Stimulated activated CD4-positive, alpha-beta T cell treated with anti-CD3 and anti-CD28 coated beads, Interleukin-4, amount 100 ng/mL, for 4 hours (primary cell): ENCODE measurements at places on chromosomes 6 and 20.

DNA sequence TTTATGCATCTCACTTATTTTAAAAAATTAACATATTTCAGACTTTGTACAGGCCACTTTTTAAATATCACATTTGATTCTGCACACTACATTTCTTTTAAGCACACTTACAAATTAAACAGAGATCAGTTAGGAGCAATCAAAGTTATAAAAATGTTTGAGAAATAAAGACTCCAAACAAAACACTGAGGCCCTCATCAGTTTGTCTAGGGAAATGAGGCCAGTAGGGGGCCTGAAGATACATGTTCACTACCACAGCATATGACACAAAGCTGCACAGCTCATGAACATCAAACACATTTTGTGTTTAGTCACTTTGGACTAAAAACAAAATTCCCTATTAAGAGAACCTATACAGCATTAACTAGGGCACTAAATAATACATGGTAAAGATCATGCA, 180.5 kb downstream of the PDE7B start:
- DNase-seq, result no peak

DNA sequence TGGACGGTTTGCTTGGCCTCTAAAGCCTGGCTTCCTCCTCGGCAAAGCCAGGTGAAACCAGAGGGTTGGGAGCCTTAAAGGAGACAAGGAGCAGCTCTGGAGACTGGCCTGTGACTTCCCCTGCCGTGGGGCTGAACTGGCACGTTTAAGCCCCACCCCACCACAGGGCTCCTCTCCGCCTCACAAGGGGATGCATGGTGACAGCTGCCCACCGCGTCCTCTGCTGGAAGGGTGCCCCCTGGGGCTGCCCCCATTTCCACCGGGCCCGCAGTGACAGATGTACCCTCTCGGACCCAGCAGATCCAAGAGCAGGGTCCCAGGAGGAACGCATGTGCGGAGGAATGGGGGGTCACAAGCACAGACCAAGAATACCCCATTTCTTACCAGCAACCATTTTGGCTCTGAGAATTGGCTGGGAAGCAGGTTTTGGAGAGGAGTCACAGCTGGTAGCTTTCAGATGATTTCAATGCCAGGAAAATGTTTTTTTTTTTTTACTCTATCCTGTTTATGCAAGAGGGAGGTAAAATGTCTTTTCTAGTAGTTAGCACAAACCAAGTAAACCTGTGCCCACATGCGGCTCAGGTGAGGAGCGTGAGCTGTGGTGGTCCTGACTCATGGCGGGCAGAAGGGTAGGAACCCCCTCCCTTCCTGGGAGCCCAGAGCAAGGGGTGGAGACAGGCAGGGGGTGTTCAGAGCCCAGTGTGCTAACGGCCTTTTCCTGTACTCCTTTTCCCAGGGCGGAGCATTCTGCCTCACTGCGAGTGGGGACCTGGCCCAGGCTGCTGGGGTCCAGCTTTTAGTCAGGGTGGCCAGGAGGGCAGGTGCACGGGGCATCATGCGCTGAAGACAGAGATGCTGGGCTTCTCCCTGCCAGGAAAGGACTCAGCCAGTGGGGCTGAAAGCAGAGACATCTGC, 33.0 kb downstream of the FRMD1 start:
- DNase-seq, result no peak

GRCh38 chr6:45816674-45817297, 198.9 kb downstream of the CLIC5 start:
- DNase-seq, result no peak

DNA sequence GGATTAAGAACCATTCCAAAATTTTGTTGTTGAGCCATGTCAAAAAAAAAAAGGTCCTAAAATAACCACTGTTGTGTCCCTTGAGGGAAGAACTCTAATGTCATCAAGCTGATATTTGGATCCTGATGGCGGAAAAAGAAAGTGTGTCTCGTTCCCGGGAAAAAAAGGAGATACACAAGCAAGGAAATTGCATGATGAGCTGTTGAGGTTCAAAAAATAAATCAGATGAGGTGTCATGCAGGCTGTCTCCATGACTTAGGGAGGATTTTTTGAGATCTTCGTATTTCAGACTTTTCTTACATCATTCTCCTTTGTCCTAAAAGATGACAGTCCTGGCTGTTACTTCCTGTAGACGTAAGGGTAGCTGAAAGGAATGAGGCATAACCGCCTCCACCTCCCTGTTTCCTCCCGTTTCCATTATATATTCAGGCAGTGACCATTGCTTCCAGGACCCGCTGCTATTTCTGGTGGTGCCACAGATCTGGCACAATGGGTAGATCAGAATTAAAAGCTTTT, 117.3 kb upstream of the TNFAIP3 start:
- DNase-seq, result no peak

GRCh38 chr6:111791415-111791814, 81.8 kb downstream of the FYN start:
- no peak for DNase-seq

DNA sequence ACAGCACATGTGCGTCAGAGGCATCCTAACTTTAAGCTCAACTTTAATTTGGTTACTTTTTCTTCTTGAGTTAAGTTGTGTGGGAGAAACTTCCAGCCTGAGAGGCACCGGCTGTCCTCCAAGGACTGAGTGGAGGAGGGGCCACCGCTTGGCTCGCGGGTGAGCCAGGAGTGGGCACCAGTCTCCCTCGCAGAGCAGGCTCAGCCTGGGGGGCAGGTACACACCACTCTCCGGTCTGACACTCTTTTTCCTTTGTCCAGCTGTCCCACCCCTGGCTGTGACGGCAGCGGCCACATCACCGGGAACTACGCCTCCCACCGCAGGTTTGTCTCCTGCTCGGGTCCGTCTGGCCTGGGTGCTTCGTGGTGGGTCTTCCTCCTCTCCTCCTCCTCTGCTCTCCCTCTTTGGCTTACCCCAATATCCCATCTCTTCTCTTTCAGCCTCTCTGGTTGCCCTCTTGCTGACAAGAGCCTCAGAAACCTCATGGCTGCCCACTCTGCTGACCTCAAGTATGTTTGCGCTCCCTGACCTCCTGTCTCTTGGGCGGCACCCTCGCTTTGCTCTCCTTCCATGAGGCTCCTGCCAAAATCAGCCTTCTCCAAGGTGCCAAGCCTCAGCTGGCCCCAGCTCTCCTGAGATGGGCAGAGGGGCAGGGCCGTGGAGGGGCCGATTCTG, 32.6 kb upstream of the PCMTD2 start:
- DNase-seq, result no peak

GRCh38 chr6:44113414-44113813, 13.8 kb downstream of the MRPL14 start:
- DNase-seq, result no peak

- DNase-seq, result peak; percentile 48
Measured at GRCh38 chr6:112027942-112028674, 25.8 kb upstream of the CCN6 start.

- DNase-seq, result no peak
Measured at GRCh38 chr20:2814076-2814475, 711 bp upstream of the C20orf141 start.

DNA sequence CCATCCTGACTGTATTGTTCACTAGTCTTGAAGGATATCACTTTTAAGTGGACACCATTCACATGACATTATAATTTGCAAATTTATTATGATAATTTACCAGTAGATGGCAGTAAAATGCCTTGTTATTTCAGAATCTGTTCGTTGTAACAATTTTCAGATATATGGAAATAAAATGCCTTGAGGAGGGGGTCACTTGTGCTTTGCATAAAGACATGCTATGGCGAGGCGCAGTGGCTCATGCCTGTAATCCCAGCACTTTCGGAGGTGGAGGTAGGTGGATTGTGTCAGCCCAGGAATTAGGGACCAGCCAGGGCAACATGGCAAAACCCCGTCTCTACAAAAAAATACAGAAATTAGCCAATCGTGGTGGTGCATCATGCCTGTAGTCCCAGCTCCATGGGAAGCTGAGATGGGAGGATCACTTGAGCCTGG, 9.0 kb upstream of the NCOA6 start:
- DNase-seq, result no peak

- no peak for DNase-seq
Measured at GRCh38 chr20:7770046-7770445, 170.2 kb downstream of the HAO1 start.

GRCh38 chr6:27592481-27593199, 119.7 kb upstream of the ZNF184 start:
- DNase-seq, result peak; percentile 3

GRCh38 chr6:30061858-30062458, 893 bp downstream of the POLR1H start:
- DNase-seq, result no peak

DNA sequence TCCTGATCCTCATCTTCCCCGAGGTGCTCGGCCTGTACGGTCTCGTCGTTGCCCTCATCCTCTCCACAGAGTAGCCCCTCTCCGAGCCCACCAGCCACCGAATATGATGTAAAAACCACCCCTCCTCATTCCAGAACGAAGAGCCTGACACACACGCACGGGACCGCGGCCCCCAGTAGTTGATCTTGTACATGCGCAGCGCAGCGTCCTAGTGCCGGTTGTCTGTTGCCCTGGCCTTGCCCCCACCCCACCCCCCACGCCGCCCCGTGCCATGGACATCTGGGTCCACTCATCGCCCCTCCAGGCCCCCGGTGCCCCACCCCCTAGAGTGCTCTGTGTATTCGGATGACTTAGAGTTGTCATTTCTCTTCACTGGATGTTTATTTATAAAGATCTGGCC, 5.2 kb upstream of the PRPH2 start:
- DNase-seq, result no peak

- DNase-seq, result no peak
Measured at GRCh38 chr20:49969234-49969633, 13.5 kb upstream of the SNAI1 start.

DNA sequence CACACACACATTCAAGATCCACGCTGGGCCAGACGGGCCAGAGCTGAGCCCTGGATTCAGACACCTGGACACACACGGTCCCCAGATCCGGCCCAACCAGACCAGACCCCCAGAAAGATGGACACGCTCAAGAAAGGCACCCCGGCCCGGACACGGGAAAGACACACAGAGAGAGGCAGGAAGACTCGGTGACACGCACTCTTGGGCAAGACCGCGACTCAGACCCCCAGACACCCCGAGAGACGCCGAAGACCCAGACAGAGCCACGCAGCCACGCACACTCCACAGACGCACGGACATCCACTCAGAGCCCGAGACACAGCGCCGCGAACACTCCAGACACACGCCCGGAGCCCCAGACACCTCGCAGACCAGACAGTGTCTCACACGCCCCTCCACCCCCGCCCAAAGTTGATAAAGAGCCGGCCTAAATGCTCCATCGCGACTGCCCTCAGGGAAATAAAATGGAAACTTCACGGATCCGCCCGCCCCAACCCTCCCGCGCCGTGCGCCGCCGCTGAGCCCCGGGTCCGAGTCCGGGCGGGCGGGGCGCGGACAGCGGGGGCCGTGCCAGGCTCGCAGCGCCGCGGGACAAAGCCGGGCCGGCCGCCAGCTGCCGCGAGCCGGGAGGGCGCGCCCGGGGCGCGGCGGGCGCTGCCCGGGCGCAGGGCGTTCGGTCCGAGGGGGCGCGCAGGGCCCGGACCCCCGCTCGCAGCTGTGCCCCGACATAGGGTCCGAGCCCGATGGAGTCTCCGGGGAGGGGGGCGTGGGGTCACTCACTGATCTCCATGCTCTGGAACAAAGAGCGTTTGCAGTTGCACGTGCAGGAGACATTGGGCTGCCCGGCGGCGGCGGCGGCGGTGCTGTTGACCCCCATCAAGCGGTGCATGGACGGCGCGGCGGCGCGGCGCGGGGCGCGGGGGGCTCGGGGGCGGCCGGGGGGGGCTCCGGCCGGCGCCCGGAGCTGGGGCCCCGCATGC, 831 bp downstream of the PMEPA1 start:
- peak; percentile 48 for DNase-seq

- no peak for DNase-seq
Measured at GRCh38 chr6:170164271-170164900, 126.5 kb downstream of the DLL1 start.

DNA sequence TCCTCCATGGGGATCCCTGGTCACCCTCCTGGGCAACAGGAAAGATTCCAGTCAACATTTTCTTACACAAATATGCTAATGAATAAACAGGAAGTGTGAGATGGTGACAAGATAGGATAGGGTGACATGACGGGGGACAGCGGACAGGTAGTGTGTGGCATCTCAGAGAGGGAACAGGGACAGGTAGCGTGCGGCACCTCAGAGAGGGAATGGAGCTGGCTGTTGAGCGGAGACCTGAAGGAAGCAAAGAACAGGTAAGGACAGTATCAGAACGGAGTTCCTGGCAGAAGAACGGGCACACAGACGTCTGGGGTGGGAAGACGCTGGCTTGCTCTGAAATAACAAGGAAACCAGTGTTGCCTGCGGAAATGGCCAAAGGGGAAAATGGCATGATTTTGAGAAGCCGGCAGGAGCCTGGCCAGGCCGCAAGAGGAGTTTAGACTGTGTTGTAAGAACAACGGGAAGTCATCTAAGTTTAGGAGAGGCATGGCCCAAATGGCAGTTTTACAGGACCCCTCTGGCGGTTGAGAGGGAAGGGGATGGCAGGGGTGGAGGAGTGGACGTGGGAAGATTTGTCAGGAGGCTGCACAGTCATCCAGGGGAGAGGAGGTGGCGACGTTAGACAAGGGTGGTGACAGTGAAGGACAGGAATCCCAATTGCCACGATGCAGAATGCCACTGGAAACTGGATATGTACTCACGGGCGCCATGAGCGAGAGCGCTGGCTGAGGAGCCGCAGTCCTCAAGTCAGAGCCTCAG, 111.6 kb downstream of the JPH2 start:
- no peak for DNase-seq

GRCh38 chr20:22723659-22724058, 139.3 kb upstream of the FOXA2 start:
- no peak for DNase-seq

- DNase-seq, result no peak
Measured at GRCh38 chr20:32706486-32706885, 32.7 kb upstream of the C20orf203 start.

- DNase-seq, result no peak
Measured at GRCh38 chr20:49310705-49311104, 32.8 kb upstream of the ZNFX1 start.

- peak; percentile 24 for DNase-seq
Measured at GRCh38 chr6:26065952-26066380, 21.3 kb upstream of the HFE start.

DNA sequence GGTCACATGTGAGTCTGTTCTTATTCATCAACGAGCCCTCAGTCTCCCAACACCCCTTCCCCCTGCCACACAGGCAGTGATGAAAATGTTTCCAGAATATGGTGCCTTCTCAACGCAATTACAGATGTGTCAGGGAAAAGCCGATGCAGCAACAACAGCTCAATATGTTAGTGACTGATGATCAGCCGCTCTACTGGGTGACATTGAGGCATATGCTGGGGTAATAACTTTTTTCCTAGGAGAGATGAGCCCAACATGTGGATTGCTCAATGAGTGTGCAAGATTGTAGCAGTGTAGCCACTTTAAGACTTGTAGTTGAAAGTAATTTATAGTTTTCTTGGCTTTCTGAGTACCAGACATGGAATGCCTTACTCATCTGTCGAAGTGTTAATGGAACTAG, 49.4 kb downstream of the DTD1 start:
- no peak for DNase-seq

DNA sequence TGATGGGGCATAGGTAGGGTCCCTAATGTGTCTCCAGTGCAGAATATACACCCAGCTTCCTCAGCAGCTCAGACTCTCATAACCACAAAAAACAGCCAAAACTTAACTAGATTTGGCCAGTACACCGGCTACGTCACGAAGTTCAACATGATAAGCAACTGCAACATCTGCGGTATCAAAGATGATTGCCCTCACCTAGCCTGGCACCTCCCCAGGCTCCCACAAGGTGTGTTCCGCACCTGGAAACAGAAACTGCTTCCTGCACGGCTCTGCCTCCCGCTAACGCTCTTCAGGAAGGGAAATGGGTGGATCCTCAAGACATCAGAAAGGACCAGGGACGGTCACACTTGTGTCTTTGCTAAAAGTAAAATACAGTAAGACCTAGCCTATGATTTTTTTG, 9.5 kb downstream of the TXNDC5 start:
- no peak for DNase-seq

- no peak for DNase-seq
Measured at GRCh38 chr20:62067547-62068260, 2.0 kb upstream of the TAF4 start.
